NCI-H187 treated with DMSO at 0.1 percent for 48 hours (cell line): ENCODE measurements at places on chromosomes 4 and X.

- no peak for DNase-seq
These were observed 191.9 kb upstream of the STK26 start for GRCh38 chrX:131831185-131831520.

DNA sequence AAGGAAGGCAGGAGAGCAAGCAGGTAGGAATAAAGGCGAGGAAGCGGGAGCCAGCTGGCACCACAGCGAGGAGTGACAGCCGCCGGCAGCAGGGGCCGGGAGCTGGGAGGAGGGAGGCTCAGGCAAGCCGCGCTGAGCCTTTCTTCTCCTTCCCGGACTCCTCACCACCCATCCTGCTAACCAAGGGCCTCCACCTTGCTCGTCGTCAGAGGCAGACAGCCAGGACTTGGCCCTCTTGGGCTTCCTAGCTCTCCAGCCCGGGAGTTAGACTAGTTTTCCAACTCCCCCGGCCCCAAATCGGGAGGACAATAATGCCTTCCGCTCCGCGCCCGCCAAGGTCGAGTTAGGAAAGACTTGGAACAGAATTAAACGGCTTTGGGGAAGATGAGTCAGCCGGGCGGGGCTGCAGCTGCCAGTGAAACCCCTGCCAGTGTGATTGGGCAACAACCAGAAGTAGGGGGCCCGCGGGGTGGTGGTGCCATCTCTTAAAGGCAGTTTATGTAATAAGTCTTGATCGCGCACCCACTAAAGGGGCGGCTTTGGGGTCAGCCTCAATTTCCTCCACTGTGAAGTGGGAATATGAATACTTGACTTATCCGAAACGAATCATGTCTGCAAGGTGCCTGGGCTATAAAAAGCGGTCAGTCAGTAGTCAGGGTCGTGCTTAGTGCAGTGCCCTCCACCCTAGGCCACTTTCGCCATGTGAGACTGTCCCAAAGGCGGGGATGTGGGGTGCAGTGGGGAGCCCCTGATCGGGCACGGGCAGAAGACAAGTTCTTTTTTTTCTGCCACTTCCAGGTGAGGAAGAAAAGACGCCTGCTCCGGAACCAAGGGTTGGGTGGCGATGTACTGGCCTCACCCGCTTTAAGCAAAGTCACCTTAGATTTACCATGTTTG, 6.7 kb upstream of the HSD17B10 start:
- no peak for DNase-seq

DNA sequence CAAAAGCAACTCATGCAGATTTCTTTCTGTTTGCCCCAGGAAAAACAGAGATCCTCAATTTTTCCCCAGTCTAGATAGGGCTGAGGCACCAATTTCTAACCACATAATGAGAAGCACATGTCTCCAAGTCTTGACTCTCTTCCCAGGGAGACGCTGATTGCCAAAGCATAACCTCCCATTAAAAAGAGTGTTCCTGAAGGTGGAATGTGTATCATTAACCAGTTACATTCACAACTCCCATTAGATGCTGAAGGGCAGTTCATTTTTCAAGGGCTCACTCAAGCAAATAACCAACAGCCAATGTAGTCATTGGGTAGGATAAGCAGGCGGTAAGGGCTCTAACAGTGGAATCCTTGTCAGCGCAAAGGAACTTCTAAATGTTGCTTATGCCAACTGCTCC, 27.5 kb downstream of the TMEM47 start:
- no peak for DNase-seq

- no peak for DNase-seq
These were observed 128.7 kb downstream of the DCLK2 start for GRCh38 chr4:150206954-150207353.
